Regular cardiac myocyte (primary cell): ENCODE measurements at places on chromosomes 1 and 21. TPM values are rescaled to one million over a fixed set of nuclear protein-coding genes. Genes with fewer than 3 reads are reported as not detected.

RXRG gene
- total RNA-seq, result not detected in 2 replicates

SPRR2F gene
- not detected in 2 replicates for total RNA-seq

RC3H1 gene
- 13.5 and 14.2 TPM in 2 replicates for total RNA-seq

INSRR gene
- under 0.01 TPM in 1 of 2 replicates, not detected in the other for total RNA-seq

CRYBG2 gene
- total RNA-seq, result under 0.01 TPM in 1 of 2 replicates, not detected in the other

KDF1 gene
- total RNA-seq, result 0.28 TPM in 1 of 2 replicates, not detected in the other

DLGAP3 gene
- under 0.01 TPM in 1 of 2 replicates, not detected in the other for total RNA-seq

LCE1E gene
- not detected in 2 replicates for total RNA-seq

CHRNB2 gene
- total RNA-seq, result under 0.01 TPM in 1 of 2 replicates, not detected in the other

IL24 gene
- total RNA-seq, result 1.7 and 3.7 TPM in 2 replicates

ORC1 gene
- 0.56 and 10.5 TPM in 2 replicates for total RNA-seq

FYB2 gene
- not detected in 2 replicates for total RNA-seq

MAP1LC3C gene
- 0.19 and 0.28 TPM in 2 replicates for total RNA-seq

ACTL8 gene
- 0.19 TPM in 1 of 2 replicates, not detected in the other for total RNA-seq

KLHDC8A gene
- total RNA-seq, result not detected in 2 replicates

MMEL1 gene
- total RNA-seq, result under 0.01 TPM in 1 of 2 replicates, not detected in the other

JAK1 gene
- total RNA-seq, result 141 and 181 TPM in 2 replicates

HSPB7 gene
- total RNA-seq, result 3.3 and 10.7 TPM in 2 replicates

ERI3 gene
- 43.7 and 50.2 TPM in 2 replicates for total RNA-seq

C1orf185 gene
- not detected in 2 replicates for total RNA-seq

DIPK1A gene
- 20.1 and 27.9 TPM in 2 replicates for total RNA-seq

C1QB gene
- total RNA-seq, result not detected in 2 replicates

GNL2 gene
- 69.3 and 77.8 TPM in 2 replicates for total RNA-seq

PLA2G2C gene
- not detected in 2 replicates for total RNA-seq

C8A gene
- not detected in 2 replicates for total RNA-seq

THEMIS2 gene
- total RNA-seq, result 3.3 and 5.6 TPM in 2 replicates

DISP3 gene
- under 0.01 TPM in 1 of 2 replicates, not detected in the other for total RNA-seq

SLC19A1 gene
- 3.7 and 7.5 TPM in 2 replicates for total RNA-seq

BRDT gene
- total RNA-seq, result not detected in 2 replicates

HIPK1 gene
- total RNA-seq, result 24.0 and 29.1 TPM in 2 replicates

CR1 gene
- not detected in 2 replicates for total RNA-seq

TTLL7 gene
- total RNA-seq, result 15.0 and 19.4 TPM in 2 replicates

ZDHHC18 gene
- total RNA-seq, result 7.7 and 10.4 TPM in 2 replicates

VANGL2 gene
- 0.28 and 0.38 TPM in 2 replicates for total RNA-seq

FCRL4 gene
- not detected in 2 replicates for total RNA-seq

RAB3B gene
- 35.2 and 38.3 TPM in 2 replicates for total RNA-seq

CYP4X1 gene
- total RNA-seq, result under 0.01 and 1.7 TPM in 2 replicates

DAP3 gene
- 89.9 and 103 TPM in 2 replicates for total RNA-seq

PLEKHN1 gene
- total RNA-seq, result 0.28 and 0.58 TPM in 2 replicates

C1QTNF12 gene
- 0.38 and 0.85 TPM in 2 replicates for total RNA-seq

CCSAP gene
- 14.8 and 16.3 TPM in 2 replicates for total RNA-seq

MGST3 gene
- total RNA-seq, result 129 and 185 TPM in 2 replicates

CRP gene
- not detected in 2 replicates for total RNA-seq

LCE6A gene
- not detected in 2 replicates for total RNA-seq
